Esophagus muscularis mucosa (tissue), 4 donors: ENCODE measurements at places on chromosomes 16 and 17. TPM values are rescaled to one million over a fixed set of nuclear protein-coding genes. Genes with fewer than 3 reads are reported as not detected.

DNA sequence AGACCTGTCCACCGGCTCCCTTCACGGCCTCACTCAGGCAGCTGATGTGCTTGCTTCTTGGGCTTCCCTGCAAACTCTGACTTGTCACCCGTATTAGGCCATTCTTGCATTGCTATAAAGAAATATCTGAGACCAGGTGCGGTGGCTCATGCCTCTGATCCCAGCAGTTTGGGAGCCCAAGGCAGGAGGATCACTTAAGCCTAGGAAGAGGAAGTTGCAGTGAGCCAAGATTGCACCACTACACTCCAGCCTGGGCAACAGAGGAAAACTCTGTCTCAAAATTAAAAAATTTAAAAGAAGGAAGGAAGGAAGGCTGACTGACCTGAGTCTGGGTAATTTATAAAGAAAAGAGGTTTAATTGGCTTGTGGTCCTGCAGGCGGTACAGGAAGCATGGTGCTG, 17.0 kb downstream of the SOST start:
- no peak overlapping the region for H3K4me3 ChIP-seq
- peaks cover 22% of the 10 kb centered on the region for H3K27me3 ChIP-seq
- H3K27ac ChIP-seq: no peak overlapping the region
- H3K36me3 ChIP-seq: no peaks in the 10 kb centered on the region

DNA sequence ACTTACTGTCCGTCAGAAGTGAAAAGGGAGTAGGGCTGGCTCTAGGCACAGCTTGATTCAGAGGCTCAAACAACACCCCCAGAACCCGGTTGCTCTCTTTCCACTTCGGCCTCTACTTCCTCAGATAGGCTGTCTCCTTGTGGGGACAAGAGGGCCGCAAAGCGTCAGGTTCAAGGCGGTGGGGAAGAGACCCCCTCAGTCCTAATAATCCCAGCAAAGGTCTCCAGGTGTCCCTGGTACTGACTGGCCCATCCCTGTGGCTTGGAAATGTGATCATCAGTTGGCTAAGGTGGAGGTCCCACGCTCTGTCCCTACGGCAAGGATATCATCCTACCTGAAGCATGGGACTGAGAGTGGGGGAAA, 26.0 kb downstream of the NGFR start:
- no peaks in the 10 kb centered on the region for H3K36me3 ChIP-seq
- no peak overlapping the region for H3K4me3 ChIP-seq
- peaks cover 4% of the 10 kb centered on the region for H3K4me1 ChIP-seq
- no peak for DNase-seq
- no peak overlapping the region for H3K27ac ChIP-seq
- H3K27me3 ChIP-seq: no peaks in the 10 kb centered on the region

DNA sequence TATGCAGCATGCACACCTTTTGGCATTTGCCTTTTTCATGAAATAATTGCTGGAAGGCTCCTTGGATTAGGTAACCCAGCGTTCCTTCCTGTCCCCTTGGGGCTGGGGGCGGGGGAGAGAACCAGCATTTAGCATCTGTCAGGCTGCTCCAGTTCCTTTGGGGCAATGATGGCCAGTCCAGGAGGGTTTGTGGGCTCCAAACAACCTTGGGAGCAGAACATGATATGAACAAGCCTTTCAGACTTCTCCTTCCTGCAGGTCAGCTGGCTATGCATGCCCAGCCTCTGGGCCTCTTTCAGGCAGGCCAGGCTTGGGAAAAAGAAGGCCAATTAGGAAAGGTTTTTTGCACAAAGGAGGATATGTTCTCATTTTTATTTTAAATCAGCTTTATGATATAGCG, 1.1 kb upstream of the SMTNL2 start:
- H3K36me3 ChIP-seq: no peaks in the 10 kb centered on the region
- peaks cover 19% of the 10 kb centered on the region for H3K27me3 ChIP-seq
- no peak for DNase-seq
- H3K27ac ChIP-seq: no peak overlapping the region
- H3K4me3 ChIP-seq: no peak overlapping the region

DNA sequence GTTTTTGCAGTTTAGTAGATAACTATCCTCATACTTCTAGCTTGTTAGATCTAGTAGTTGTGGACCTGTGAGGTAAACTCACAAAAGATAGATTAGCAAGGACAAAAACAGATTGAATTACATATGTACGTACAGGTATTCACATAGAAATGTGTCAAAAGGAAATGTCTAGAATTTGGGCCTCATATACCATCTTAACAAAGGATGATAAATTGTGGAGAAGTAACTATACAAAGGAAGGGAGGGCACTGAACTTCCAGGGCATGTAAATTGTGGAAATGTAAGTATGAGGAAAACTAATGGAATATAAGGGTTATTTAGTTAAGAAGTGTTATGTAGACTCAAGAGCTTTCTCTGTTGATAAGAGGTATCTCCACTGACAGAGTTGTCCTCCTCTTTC, 477.3 kb downstream of the KCNJ2 start:
- no peaks in the 10 kb centered on the region for H3K4me1 ChIP-seq
- no peak overlapping the region for H3K27ac ChIP-seq
- DNase-seq: no peak
- no peak overlapping the region for H3K4me3 ChIP-seq

DNA sequence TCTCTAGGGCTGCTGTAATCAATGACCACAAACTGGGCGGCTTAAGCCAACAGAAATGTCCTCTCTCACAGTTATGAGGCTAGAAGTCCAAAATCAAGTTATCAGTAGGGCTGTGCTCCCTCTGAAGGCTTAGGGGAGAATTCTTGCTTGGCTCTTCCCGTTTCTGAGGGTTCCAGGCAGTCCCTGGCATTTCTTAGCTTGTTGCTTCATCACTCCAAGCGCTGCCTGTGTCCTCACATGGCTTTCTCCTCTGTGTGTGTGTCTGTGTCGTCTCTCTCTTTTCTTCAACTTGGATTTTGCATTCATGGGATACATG, 13.7 kb upstream of the CDC42EP4 start:
- peak; percentile 90 for DNase-seq
- H3K4me3 ChIP-seq: no peak overlapping the region
- H3K27ac ChIP-seq: no peak overlapping the region
- H3K36me3 ChIP-seq: no peaks in the 10 kb centered on the region
- peaks cover 9% of the 10 kb centered on the region for H3K4me1 ChIP-seq

DNA sequence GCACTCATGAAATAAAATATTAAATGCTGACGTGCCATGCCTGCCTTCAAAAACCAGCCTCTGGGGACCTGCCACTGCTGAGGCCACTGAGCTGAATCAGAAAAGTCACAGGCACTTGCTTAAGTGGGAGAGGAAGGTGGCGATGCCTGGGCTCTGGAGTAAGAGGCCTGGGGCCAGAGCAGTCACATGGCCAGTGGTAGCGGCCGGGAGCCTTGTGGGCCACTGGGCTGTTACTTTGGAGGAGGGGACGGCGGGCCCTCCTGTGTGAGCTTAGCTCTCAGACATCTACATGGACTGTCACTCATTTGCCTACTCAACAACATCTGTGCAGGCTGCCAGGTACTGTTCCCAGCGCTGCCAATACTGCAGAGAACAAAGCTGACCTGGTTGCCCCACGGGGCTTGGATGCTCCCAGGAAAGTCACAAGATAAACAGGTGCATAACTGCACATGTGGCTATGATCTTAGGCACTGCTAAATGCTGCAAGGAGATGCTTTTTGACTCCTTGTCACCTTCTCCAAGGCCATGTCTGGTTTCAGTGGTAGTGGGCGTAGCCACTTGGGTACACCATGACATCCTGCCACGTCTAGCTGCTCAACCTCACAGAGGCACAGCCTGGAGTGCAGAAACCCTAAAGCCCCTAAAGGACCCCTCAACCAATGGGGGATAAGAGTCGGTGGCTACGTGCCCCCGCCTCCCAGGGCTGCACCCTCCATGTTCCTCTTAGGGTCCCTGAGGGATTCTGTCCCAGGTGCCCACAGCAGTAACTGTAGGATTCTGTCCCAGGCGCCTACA, 11.6 kb downstream of the COTL1 start:
- H3K27ac ChIP-seq: no peak overlapping the region
- H3K27me3 ChIP-seq: no peaks in the 10 kb centered on the region
- H3K36me3 ChIP-seq: no peaks in the 10 kb centered on the region

OTOA gene
- total RNA-seq: not detected

CES4A gene
- total RNA-seq: 3.7 TPM
